AG04449 (cell line): ENCODE measurements at places on chromosomes 11 and 22.

- DNase-seq = no peak
These were observed 30.6 kb downstream of the AAMDC start for GRCh38 chr11:77851503-77851902.

GRCh38 chr22:47153854-47154525 is 391.5 kb downstream of the TBC1D22A start:
- no peak for DNase-seq

- no peak for DNase-seq
These were observed 39.7 kb downstream of the RTL6 start for GRCh38 chr22:44458044-44459020.

GRCh38 chr11:92707665-92708064 is 261.8 kb upstream of the MTNR1B start:
- no peak for DNase-seq

DNA sequence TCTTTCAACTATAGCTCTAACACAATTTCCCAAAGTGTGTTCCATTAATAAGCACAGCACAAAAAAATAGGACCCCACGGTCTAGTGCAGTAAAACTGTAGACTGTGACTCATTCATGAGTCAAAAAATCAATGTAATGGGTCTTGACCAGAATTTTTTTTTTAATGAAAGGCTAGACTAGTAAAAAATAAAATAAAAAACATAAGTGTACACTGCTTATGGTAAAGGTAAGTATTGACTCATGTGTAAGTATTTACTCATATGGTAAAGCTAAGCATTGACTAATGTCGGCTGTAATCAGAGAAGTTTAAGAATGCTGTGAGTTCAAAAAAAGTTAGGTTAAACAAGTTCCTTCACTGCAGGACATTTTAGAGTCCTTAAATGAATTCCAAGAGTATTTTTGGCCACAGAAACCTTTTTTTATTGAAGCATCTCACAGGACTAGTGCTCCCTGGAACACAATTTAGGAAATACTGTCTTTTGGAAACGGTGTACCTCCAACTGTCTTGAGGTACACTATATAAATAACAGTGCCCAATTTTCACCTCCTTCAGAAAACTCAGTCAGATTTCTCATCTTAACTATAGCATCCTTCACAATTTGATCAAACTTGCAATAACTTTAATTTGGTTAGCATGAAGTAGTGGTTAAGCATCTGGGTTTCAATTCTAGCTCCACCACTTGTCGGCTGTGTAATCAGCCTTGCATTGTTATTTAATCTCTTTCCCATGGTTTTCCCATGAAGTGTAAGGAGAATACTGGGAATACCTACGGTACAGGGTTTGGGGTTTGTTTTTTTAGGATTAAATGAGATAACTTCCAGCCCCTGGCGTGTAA is 2.1 kb downstream of the CCDC73 start:
- DNase-seq = no peak

GRCh38 chr22:47401592-47401898 is 639.1 kb downstream of the TBC1D22A start:
- DNase-seq = no peak

DNA sequence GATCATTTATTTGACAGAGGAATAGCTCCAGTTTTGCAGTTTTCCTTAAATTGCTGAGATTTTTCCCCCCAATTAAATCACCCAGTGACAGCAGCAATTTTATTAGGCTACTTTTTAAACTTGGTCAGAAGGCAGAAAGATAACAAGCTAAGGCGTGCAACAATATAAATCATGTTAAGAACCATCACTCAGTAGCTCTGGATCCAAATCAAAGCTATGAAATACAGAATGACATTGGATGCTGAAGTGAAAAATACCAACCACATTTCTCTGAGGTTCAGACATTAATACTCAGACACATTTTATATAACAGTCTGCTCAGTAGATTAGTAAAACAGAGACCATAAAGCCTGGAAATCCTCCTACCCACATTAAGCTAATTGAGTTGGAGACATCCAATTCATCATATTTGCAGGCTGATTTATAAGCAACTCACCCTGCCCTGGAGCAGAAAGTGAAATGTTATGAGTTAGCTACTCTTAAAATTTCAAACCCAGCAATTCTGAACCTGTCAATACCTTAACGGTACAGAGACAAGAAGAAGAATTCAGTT is 1108.4 kb downstream of the DLG2 start:
- DNase-seq = no peak

- no peak for DNase-seq
These were observed 17.1 kb upstream of the BDNF start for GRCh38 chr11:27717377-27717776.

DNA sequence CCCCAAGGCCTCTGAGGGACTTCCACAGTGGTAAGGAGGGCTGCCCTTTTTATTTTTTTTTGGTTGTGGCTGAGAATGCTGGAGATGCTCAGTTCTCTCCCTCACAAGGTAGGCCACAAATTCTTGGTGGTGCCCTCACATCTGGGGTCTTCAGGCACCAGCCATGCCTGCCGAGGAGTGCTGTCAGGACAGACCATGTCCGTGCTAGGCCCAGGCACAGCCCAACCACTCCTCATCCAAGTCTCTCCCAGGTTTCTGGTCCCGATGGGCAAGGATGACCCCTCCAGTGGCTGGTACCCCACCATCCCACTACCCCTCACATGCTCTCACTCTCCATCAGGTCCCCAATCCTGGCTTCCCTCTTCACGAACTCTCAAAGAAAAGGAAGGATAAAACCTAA is 4.2 kb downstream of the THY1 start:
- DNase-seq = no peak

DNA sequence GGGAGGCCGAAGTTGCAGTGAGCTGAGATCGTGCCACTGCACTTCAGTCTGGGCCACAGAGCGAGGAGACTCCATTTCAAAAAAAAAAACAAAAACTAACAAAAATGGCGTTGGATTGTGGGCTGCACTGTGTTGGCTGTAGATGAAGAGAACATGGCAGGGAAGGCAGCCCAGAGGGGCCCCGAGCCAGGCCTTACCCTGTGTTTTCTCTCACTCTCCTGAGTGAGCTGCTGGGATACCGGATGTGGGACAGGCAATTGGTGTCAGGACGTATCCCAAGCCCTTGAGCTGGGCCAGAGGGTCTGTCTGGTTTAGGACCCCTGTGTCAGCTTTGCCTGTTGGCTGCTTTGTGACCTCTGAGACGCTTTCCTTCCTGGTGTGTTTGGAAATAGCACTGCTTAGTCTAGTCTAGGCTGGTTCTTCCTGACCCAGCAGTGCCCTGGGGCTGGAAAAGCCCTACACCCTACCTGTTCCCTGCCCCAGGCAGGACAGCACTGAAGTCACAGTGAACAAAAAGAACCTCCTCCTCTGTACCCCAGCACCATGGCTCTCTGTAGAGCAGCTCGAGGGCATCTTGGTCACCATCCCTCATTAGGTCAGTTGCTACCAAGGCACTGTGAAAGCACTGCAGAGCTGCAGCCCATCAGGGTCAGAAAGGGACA is 17.8 kb downstream of the CHADL start:
- DNase-seq = no peak

GRCh38 chr22:46286006-46286405 is 10.7 kb upstream of the GTSE1 start:
- peak; percentile 24 for DNase-seq

DNA sequence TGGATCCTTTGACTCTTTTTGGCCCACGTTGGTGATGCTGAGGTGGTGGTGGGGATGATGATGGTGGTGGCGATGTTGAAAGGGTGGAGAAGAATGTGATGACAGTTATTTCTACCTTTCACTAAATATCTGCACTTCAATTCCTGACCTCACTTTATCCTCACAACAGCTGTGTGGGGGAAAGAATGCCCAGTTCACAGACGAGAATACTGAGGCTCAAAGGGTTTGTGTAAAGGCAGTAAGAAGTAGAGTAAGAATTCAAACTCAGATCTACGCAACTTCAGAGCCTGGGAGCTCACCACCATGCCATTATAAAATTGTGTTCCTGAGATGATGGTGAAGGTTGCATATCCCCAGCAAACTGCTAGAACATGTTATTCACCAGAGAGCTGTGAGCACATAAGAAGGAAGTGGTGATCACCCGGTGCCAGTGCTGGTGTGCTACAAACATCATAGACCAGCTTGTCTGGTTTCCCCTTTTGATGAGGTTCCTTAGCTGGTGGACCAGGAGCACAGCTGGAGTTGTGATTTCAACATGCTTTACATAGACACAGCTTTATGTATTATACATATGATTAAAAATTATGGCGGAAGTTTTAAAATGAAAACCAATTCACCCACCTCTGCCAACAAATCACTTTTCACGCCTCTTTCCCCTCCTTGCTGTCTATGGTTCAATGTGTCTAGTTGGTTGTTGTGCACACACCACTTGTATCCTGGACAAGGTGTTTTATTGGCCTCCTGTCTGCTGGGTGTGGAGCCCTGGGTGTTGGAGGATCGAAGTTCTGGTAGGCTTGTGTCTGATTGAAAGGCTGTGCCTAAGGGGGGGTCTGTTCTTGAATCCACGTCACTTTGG is 6.2 kb downstream of the ST14 start:
- DNase-seq = no peak

- DNase-seq = no peak
These were observed 9.7 kb downstream of the KIRREL3 start for GRCh38 chr11:126990716-126991480.

- DNase-seq = peak; percentile 31
These were observed 27.9 kb upstream of the RASL10A start for GRCh38 chr22:29343313-29343805.

GRCh38 chr11:27410272-27410671 is 47.3 kb upstream of the CCDC34 start:
- no peak for DNase-seq
